ENCODE measurements at places on chromosomes 13 and 19.

DNA sequence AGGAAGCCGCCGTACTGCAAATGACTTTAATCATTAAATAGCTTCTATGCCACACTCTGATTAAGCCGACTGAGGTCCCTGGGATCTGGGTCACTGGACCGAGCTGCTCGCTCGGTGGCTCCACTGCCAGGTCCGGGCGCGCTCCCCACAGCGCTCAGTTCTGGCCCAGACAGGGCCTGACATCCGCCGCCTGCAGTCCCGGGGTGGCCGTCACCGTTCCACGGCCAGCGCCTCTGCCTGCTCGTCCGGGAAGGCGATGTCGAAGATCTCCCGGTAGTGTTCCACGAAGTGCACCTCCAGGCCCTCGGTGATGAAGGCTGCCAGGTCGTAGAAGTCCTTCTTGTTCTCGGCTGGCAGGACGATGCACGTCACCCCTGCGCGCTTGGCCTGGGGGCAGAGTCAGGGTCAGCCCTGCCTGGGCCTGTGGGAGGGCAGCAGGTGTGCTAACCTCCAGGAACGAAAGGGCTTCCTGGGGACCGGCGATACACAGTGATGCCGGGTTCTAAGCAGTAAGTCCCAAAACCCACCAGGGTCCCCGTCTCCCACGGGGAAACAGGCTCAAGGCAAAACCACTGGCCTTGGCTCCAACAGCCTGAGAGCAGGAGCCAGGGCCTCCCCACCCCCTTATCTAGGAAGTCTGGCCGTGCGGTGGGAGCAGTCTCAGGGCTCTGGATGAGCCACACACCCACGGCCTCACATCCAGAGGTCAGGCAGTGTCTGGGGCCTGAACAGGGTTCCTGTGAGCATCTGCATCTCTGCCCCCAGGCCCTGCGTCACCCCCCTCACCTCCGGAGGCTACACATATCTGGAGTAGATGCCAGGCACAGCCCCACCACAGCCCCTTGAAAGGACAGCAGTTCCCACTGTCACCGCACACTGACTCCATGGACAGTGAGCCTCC lies 2.0 kb downstream of the RPL36 start:
- DNase-seq = peak; percentile 57

DNA sequence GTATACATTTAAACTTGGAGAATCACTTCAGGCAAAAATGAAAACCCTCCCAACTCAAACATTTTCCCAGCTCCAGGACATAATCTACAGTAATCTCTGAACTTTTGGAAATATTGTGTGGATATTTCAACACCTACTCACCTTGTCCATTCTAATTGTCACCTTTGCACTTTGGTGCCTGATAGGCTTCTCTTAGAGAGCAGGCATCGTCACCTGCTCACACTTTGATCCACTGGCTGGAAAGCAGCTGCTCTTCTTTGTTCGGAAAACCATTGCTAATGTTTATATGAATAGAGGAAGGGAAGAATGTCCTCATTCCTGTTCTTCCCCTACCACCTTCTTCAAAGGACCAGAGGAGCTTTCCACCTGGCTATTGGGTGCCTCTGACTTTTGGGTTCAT lies 411.2 kb downstream of the FGF9 start:
- no peak for DNase-seq

GRCh38 chr13:66195238-66195637 lies 1034.9 kb downstream of the PCDH9 start:
- DNase-seq = no peak

DNA sequence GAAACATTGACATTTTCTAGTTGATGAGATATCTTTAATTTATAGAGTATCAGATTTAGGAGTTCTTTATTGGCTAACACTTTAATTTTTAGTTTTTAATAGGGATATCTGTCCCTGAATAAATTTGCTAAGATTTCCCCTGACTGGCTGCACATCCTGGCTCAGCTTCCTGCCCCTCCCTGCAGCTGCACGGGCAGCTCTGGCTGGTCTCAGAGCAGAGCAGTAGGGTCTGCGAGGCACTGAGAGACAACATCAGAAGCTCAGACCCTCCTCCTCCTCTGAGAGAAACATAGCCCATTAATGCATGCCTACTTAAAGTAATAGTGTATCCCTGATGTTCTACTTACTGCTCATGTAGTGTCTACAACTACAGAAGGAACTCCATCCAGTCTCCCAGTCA lies 139.2 kb downstream of the TNFSF13B start:
- DNase-seq = no peak

- DNase-seq = no peak
Measured at GRCh38 chr19:42176649-42176989, 40.9 kb downstream of the DEDD2 start.

DNA sequence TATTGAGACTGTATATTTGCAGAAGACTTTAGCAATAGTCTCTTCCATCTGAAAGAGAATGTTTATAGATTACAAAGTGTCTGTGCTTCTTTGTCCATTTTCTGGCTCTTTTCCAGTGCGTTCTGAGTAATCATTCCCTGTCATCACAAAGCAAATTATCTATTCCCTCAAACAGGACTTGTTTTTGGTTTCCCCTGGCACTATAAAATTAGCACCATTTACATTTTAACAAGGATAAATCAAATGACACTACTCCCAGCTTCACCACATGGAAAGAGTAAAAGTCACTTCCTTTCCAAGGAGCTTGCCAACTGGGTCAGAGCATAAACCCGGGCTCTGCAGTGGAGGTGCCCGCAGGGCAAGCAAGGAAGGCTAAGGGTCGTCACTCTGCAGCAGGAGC lies 88.1 kb downstream of the SHISA2 start:
- no peak for DNase-seq

- DNase-seq = no peak
Measured at GRCh38 chr13:99681695-99682094, 180.4 kb downstream of the TM9SF2 start.

DNA sequence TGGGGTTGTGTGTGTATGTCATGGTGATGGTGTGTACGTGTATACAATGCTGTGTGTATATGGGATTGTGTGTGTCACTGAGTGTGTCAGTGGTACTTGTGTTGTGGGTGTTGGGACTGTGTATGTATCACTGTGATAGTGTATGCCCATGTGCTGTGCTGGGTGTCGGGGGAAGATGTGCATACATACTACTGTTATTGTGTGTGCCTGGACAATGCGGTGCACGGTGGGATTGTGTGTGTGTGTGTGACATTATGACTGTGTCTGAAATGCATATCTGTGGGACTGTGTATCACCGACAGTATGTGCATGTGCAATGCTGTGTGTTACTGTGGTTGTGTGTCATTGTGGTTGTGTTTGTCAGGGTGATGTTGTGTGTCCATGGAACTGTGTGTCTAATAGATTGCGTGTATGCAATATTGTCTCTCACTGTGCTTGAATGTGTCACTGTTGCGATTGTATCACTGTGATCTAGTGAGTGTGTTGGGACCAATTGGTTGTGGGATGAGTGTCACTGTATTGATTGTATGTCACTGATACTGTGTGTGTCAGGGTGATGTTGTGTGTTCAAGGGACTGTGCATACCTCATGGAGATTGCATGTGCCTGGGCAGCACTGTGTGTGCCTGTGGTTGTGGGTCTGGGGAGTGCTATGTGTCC lies 11.0 kb upstream of the BBC3 start:
- no peak for DNase-seq

DNA sequence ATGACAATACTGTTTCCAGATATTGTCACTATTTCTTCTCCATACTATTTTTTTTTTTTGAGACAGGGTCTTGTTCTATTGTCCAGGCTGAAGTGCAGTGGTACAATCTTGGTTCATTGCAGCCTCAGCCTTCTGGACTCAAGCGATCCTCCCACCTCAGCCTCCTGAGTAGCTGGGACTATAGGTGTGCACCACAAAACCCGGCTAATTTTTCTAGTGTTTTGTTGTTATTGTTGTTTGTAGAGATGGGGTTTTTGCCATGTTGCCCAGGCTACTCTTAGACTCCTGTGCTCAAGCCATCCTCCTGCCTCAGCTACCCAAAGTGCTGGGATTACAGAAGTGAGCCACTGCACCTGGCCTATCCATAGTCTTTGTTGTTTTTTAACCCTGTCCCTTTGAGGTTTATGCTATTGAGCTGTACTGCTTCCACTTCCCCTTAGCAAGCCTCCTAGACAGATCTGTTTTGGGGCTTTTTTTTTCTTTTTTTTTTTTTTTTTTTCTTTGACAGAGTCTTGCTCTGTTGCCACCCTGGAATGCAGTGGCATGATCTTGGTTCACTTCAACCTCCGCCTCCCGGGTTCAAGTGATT lies 27.6 kb upstream of the MAP3K10 start:
- DNase-seq = no peak

GRCh38 chr13:93398167-93399035 lies 171.8 kb downstream of the GPC6 start:
- DNase-seq = no peak

GRCh38 chr19:44848812-44849447 lies 2.8 kb downstream of the NECTIN2 start:
- DNase-seq = no peak

DNA sequence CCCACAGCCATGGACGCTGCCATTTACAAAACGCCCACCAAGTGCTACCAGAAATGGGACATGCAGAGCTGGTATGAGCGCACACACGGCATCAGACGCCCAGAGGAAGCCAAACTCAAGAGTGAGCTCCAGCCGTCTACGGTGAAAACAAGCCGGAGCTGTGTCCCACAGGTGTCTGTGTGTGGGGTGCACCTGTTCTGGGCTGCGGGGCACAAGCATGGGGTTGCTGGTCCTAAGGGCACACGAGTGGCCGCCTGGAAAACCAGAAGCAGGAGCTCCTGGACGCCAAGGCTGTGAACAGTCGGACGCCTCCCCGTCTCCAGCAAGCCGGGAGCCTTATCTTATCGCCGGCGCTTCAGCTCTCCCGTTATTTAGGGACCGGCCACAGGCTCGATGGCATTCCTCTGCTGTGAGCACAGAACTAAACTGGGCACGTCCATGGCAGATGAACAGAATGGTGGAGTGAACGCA lies 1.3 kb downstream of the ADPRHL1 start:
- DNase-seq = no peak

GRCh38 chr19:18969931-18970659 lies 29.1 kb upstream of the HOMER3 start:
- no peak for DNase-seq

- DNase-seq = no peak
Measured at GRCh38 chr13:100710176-100710575, 35.6 kb upstream of the TMTC4 start.

DNA sequence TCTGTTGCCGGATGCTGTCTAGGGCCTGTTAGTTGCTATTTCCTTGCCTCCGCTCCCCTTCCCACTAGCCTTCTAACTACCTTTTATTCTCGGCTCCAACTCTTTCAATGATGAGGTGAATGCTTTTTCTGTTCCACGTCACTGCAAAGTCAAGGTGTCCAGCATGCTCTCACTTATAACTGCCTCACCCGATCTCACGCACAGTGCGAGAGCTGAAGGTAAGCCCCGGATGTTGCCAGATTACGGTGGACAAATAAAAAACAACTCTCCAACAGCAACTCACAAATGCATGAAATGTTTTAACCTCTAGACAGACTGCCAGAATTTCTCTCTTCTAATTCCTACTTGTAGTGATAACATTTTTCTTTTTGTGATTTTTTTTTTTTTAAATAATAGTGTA lies 169.9 kb downstream of the STK24 start:
- DNase-seq = no peak

GRCh38 chr19:32387701-32388392 lies 17.7 kb upstream of the DPY19L3 start:
- DNase-seq = no peak

DNA sequence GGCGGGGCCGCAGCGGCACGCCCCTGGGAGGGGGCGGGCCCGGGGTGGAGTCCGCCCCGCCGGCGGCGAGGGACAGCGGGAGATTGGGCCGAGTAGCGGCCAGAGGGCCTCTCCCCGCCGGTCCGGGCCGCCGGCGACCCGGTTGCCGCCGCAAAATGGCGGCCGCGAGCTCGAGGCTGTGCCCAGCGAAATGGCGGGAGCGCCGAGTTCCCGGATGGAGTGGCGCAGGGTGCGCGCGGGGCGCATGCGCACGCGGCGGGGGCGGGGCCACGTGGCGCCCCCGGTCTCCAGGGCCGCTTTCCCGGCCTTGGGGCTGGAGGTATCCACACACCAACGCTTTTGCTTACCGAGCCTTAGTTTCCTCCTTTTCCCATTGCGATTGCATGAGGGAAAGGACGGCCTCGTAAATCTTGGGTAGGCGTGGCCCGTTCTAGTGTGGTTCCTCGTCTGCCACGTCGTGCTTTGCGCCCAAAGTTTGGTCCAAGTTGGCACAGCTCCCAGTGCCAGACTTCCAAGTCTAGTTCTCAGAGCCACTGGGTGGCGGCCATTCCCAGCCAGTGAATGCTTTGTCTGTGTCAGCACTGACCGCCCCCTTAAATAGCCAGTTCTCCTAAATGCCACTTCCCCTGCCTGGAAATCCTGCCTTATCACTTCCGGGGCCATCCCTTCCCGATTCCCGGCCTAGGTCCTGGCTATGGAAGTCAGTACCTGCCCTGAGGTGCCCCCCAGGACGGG lies 513 bp downstream of the CIRBP start:
- DNase-seq = peak; percentile 93

DNA sequence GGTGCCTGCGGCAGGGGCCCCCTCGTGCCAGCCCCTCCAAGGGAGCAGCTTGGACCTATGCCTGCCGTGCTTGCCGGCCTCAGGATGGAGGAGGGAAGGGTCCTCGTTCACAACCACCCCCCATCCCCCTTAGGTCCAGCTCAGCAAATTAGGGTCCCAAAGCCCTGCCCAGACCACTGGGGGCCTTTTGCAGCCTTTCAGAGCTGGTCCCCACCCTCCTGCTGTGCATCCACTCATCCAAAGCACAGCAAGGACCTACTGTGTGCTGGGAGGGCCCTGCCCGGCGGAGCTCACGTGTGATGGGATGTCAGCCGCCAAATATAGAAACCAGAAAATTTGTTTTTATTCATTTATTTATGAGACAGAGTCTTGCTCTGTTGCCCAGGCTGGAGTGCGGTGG lies 16.5 kb upstream of the SLC7A10 start:
- no peak for DNase-seq

GRCh38 chr19:51688671-51689571 lies 4.2 kb upstream of the SPACA6 start:
- DNase-seq = peak; percentile 50

GRCh38 chr13:107475753-107476453 lies 739.4 kb downstream of the LIG4 start:
- no peak for DNase-seq

DNA sequence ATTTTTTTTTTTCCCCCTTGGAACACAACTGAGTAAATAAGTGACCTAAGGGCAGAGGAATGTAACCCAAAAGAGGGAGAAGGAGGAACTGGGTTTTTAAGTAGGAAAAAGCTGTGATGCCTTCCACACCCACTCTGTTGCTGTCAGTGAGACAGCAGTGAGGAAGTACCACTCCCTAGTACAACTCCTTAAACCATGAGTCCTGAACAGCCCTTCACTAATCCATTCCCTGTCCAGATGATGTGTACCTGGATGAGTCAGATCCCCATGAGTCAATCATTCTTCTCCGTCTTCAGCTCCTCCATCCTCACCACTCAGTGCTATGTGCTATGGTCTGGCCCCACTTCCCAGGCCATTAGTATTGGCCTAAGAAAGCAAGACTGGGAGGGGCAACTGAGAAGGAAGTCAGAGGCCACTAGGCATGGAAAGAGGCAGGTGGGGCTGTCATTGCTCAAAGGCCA lies 12.9 kb upstream of the CXCL17 start:
- DNase-seq = no peak

DNA sequence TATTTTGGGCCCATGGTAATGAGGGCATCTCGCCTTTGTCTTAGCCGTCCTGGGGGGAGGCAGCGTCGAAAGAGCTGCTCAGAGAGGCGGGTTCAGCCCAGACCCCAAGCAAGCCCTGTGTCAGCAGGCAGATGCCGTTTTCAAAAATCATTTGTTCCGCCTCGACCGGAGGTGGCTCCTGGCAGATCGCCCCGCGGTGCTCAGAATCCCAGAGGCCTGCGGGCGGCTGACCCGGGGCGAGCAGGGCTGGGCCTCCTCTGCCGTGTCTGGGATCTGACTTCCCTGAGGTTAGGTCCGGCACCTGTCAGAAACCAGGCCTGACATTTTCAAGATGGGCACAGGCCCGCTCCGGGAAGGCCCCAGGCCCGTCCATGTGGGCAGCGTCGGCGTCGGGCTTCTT lies 36.1 kb downstream of the CRTC1 start:
- no peak for DNase-seq

All from activated CD4-positive, alpha-beta T cell treated with anti-CD3 and anti-CD28 coated beads for 36 hours (primary cell).